ENCODE measurements at places on chromosomes 7 and 10.

GRCh38 chr7:55502858-55503440 lies 69.4 kb downstream of the VOPP1 start:
- DNase-seq, result no peak

DNA sequence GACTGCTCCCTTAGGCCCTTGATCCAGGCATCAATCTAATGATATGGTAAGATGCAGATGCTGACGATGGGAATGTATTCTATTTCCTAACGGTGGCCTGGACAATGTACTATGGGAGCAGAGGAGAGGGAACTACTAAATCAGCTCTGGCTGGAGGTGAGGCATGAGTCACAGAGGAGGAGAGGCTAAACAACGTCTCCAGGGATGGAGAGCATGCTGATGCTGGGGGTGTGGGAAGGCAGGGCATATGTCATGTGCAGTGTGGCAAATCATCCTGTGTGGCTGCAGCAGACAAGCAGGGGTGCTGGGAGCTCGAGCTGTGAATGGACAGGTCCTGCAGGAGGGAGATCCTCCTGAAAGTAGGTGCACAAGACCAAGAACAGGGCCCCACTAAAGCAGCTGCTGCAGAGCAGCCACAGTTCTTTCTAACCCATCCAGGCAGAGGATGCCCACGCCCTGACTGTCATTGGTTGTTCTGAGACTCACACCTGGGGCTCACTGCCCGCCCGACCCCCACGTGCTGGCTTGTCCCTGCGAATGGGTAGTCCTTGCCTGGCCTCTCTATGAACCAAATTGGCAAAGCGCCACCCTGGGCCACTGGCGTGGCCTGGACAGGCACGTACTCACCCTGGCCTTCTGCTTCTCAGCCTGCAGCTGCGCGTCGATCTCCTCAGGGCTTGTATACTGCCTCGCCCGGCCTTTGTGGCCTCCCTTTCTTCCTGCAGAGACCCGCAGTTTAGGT lies 4.0 kb downstream of the PDAP1 start:
- no peak for DNase-seq

GRCh38 chr7:5638994-5639393 lies 142.5 kb downstream of the RNF216 start:
- DNase-seq, result peak; percentile 3

GRCh38 chr10:114271075-114271778 lies 32.2 kb downstream of the VWA2 start:
- DNase-seq, result peak; percentile 24

DNA sequence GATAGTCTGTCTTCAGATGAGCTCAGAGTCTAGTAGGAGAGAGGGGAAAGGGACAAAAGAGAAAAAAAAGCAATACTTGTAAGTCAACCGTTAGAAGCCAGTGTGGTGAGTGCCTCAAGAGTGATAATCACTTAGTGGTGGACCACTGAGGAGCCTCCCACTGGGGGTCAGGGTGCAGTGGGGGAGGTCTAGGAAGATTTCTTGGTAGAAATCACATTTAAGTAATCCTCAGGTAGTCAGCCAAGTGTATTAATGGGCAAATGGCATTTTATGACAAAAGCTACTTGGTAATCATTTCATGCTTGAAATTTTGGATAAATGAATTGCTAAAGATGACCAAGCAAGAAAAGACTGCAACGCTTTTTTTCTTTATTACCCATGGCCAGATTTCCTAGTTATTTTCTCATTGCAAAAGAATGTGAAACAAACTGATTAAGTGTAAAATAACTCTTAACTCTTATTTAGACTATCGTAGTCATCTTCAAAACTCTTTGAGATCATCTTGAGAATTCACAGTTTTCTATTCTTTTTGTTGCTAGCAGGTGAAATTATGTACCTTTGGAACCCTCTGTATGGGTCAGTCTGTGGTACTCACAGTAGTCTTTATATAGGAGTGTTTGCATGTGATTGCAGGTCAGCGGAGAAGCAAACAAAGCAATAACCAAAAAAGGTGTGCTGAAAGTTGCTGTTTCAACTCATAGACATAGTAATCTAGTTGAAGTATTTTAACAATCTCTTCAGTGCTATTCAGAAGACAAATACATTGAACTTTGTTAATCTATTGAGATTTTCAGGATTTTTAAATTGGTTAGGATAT lies 63.9 kb downstream of the PPP1R9A start:
- DNase-seq, result peak; percentile 22

GRCh38 chr7:107230334-107230733 lies 61.5 kb downstream of the HBP1 start:
- DNase-seq, result no peak

DNA sequence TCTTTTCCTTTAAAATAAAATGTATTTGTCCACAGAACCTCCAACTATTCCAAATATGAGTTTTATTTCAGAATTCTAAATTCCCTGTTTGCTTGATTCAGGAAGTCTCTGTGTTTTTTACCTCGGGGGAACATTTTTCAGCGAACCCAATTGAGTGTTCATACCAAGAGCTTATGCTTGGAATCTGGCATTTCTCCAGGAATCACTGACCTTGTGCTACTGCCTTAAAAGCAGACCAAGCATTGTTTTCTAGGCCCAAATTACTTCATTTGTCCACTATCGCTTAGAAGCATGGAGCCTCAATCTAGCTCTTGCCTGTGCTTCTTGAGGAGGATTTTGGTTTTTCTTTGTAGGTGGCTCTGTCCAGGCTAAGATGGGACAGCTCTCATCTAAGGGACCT lies 59.4 kb downstream of the EBLN1 start:
- DNase-seq, result peak; percentile 40

DNA sequence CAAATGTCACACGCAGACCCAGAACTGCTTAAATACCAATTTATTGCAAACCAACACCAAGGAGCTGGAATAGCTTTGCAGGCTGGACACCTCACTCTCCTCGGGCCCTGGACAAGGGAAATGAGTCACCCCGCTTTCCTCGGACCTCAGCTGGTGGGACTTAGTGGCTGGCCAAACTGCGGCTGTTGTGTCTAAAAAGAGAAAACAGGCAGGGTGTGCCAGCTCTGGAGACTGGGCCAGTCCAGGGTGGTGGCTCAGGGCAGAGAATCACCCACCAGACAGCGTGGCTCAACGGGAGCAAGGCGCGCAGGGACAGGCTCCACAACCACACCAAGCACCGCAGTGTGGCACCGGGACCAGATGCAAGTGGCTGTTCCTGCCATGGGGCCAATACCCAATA lies 58.2 kb upstream of the CAMK2B start:
- peak; percentile 67 for DNase-seq

DNA sequence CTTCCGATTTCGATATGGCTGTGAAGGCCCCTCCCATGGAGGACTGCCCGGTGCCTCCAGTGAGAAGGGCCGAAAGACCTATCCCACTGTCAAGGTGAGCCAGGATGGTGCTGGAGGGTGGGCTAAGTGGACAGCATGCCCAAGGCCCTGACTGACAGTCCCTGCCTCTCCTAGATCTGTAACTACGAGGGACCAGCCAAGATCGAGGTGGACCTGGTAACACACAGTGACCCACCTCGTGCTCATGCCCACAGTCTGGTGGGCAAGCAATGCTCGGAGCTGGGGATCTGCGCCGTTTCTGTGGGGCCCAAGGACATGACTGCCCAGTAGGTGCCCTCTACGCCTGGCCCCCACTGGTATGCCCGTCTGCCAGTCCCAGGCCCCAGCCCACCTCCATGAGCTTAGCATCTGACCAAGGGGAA lies 1.2 kb downstream of the NFKB2 start:
- no peak for DNase-seq

GRCh38 chr10:61923210-61923949 lies 21.9 kb downstream of the ARID5B start:
- peak; percentile 71 for DNase-seq

DNA sequence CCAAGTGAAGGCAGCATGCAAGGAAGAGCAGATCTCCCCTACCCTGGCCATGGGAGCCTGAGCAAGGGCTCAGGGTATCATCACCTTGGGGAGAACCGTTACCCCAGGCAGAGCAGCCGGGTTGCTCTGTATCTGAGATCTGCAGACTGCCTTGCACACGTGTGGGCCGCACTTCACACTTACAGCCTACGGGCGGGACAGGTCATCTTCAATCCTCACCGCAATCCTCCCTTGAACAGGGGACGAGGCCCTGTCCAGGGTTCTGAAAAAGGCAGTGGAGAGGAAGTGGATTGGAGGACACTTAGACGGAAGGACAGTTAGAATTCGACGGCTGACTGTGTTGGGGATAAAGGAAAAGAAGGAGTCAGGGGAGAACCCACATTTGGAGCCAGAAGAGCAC lies 51.4 kb downstream of the NPS start:
- DNase-seq, result no peak

- peak; percentile 1 for DNase-seq
These were observed 414.7 kb upstream of the GHITM start for GRCh38 chr10:83724471-83725241.

DNA sequence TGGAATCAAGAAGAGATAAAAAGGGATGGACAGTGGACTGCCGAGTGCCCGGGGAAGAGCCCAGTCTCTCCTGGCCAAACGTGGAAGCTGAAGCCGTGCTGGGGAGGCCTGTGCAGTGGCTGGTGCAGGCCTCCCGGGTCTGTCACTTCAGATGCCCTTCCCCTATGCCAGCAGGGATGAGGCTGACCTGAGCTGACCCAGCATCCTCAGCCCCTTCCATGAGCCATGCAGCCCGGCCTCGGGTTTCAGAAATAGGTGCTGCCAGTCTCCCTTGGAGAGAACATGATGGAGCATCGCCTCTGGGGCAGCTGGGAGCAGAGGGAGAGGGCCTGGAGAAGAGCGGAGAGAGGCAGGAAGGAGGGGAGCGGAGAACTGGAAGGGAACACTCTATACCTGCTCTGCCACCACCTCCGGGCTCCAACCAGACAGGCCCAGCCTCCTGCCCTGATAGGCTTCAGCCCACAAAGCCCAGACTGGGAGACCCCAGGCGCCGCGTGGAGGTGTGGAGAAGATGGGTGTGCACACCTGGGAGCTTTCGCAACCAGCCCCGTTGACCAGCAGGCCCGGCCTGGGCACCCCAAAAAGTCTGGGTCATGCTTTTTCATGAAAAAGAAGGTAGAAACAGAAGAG lies 68.6 kb upstream of the PPP2R2D start:
- no peak for DNase-seq

DNA sequence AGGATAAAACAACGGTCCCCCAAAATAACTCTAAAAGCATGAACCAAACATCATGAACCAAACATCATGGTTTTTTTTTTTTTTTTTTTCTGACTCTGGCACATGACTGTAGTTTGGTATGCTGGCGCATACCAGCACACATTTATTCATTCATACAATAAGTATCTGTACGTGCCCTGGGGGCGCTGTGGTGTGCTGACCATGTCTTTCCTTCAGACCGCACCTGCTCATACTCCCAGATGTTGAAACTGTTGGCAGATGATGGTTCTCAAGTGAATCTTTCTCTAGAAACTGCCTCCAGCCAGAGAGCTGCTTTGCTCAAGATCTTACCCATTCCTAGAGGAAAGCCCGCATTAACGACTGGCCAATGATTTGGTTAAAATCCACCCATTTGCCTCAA lies 114.7 kb upstream of the ANKRD30A start:
- DNase-seq, result no peak

- peak; percentile 47 for DNase-seq
These were observed 114.5 kb downstream of the PLCE1 start for GRCh38 chr10:94108200-94108599.

DNA sequence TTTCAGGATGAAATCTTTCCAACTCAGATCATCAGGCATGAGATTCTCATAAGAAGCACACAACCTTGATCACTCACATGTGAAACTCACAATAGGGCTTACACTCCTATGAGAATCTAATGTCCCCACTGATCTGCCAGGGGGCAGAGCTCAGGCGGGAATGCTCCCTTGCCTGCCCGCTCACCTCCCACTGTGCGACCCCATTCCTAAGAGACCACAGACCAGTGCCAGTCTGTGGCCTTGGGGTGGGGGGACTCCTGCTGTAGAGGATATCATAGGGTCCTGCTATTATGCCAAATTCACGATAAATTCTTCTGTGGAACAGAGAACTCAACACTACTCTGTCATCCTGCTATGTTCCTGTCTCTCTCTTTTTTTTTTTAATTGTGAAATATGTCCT lies 5.2 kb upstream of the RASGEF1A start:
- DNase-seq, result no peak

GRCh38 chr10:88372051-88372715 lies 210.9 kb downstream of the RNLS start:
- DNase-seq, result no peak

DNA sequence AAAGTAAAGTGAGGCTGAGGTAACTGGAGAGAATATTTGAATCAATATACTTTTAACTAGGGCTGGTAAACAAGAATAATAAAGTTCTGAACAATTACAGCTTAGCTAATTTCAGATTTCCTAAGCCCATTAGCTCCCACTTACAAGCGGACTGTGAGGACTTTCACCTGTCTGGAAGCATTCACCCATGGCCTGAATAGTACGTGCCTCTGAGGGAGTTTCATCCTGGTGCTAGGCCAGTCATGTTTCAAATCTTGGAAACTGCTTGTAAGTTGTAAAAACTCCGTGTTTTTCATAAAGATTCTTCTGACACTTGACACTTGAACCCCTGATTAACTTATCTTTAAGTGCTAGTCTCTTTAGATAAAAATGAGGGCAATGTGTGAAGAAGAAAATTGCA lies 975.2 kb upstream of the GHITM start:
- DNase-seq, result no peak

- DNase-seq, result peak; percentile 48
These were observed 86.5 kb downstream of the OTUD1 start for GRCh38 chr10:23525406-23525805.

GRCh38 chr7:112183266-112183665 lies 22.9 kb downstream of the DOCK4 start:
- DNase-seq, result no peak

DNA sequence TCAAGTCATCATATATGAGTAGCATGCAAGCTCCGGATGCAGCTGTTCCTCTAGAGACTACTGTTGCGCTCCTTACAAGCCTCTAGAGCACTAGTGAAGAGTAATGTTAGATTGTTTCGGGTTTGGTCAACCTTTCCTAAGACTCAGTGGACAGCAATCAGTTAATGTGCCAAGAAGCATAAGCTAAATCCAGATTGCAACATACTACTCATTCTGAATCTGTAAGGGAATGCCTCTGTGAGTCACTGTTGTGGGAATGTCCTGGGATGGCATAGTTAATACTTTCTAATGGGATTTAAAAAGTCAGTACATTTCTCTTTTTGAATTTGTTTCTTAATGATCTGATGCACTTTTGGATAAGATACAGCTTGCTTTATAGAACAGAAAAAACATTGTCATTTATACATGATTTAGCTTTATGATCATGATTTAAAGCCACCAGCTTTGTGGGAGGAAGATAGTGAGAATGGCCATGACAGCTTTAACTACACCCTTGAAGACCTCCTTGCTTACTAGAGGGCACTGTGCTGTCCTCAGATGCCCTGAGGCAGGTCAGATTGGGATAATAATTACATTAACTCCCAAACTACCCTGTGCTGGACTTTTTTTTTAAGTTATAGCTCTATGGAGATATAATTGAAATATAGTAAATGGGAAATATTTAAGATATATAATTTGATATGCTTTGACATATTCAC lies 138.4 kb downstream of the SDK1 start:
- DNase-seq, result peak; percentile 92

All from adipocyte (in vitro differentiated cells).